Cerebellar cortex (tissue), 1 donor: ENCODE measurements at places on chromosomes 4 and X.
A peak's percentile ranks its signal among the peaks of the same experiment; 100 is the strongest.

GRCh38 chr4:89878611-89879010 is 16.0 kb upstream of the MMRN1 start:
- DNase-seq = peak; percentile 55

GRCh38 chrX:103151799-103152198 is 58.9 kb upstream of the NXF3 start:
- no peak for DNase-seq

DNA sequence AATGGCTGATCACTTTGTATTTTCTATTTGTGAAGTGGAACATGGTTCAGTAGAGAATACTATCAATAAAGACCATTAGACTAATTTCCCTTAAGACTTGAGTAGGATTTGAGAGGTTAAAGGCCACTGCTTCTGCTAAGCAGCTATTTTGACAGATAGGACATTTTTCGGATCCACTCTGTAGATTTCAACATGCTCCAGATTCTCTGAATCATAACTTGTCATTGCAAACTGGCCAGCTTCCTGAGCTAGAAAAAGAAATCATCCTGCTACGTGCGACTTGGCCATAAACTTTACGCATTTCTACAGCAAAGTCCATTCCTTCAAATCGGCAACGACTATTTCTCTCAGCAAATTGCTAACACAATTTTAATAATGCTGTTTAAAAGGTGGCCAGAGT is 55.2 kb downstream of the MGST2 start:
- no peak for DNase-seq

DNA sequence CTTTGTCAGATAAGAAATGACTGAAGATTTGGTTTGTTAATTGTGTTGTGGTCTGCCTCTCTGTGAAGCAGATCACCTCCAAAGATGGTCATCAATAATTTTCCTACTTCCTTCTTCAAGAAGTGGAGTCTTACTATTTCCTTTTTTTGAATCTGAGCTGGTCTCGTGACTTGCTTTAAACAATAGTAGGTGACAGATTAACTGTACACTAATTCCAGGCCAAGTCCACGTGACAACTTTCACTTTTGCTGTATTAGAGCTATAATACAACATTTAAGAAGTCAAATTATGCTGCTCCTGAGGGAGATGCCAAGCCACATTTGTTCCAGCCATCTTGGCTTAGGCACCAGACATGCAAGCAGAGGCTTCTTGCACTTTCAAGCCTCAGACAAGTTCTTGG is 393.8 kb upstream of the GRID2 start:
- DNase-seq = no peak

GRCh38 chrX:134804779-134805178 is 146.5 kb upstream of the PLAC1 start:
- no peak for DNase-seq

GRCh38 chrX:119417376-119417775 is 18.2 kb downstream of the SLC25A43 start:
- DNase-seq = no peak

DNA sequence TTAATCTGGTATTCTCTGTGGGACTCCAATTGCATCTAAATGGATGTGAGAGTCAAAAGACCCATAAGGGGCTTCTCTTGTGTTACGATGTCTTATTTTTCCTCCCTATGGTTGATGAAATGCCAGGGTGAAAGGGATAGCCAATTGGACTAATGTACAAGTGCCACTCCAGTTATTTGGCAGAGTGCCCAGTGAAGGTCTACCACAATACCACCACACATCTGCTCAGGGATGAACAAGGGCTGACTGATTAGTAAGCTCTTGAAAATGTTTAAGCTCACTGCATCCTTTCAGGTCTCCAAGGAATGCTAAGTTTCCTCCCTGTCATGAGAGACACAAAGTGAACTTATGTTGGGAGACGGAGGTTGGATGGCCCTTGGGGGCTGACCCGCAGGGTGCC is 57.8 kb downstream of the HEPH start:
- DNase-seq = no peak

DNA sequence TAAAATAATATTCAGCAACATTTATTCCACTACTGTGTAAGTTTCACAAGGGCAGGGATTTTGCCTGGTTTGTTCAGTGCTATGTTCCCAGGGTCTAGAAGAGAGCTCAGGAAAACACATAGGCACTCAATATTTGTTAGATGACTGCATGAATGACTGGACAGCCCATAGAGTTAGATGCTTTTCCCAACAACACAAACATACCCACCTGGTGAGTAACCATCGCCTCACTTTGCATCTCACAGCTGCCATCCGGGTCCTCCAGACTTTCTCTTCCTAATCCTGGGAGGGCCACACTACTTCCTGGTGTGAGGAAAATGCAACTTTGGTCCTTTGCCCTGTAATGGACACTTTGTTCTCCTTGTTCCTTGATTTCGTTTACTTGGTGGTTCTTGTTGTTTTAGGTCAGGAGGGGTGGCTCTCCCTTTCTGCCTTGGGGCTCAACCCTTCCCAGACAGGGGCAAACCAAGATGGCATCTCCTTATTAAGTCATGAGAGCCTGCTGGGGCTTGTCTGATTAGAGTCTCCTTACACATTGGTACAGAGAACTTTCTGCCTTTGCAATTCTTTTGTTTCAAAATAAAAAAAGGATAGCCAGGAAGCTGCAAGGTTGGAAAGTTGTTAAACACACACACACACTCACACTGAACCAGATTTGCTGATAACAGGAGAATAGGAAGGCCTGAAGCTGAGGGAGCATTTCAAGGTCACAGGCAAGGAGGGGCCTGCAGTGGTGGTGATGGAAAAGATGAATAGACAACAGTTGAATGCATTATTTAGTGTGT is 190.6 kb downstream of the MID1IP1 start:
- no peak for DNase-seq

DNA sequence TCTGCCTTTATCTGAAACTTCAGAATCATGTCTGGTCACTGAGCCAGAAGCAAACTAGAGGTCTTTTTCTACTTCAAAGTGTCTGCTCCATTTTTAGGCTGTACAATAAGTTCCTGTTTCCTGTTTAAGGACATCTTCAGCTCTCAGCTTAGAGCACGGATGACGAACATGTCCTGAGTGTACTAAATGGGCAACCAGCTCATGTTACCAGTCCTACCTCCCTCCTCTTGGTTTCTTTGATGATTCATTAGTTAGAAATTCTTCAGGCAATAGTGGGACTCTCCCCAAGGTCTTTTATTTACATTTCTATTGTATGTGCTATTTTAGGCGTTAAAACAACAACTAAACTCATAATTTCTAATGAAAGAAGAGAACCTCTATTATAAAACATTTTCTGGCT is 58.0 kb downstream of the ENPEP start:
- DNase-seq = no peak

GRCh38 chr4:12965334-12965733 is 518.8 kb downstream of the RAB28 start:
- DNase-seq = no peak
